Amniotic epithelial cell (primary cell): ENCODE measurements at places on chromosomes 2 and 18.

DNA sequence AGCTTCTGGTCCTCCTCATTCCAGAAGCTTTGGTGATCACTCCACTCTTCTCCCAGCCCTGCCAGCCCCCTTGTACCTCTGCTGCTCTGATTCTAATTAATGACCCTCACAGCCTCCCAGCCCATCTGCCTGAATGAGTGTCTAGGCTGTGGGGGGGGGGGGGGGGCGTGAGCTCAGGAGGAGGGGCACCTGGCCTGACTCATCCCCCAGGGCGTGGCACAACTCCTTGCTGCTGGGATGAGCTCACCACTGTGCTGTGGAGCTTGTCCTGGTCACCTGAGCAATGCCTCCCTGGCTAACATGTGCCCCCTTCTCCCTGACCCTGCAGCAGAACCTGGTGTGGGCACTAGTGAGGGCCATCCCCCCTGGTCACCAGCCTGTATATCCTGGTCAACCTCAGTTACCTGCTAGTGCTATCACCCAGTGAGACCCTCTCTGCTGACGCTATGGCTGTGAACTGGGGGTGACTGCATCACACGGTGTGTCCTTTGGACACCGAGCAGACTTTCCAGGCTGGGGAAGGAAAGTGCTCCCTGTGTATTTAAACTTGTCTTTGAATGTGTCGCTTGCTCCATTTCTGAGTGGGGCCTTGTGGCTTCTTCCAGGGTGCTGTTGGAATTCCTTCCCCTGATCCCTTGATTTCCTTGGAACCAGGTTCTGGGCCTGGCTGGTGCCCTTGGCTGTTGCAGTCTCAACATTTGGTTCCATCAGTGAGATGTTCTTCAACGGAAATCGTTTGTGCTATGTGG is 41.5 kb upstream of the PUM2 start:
- DNase-seq = peak; percentile 19

DNA sequence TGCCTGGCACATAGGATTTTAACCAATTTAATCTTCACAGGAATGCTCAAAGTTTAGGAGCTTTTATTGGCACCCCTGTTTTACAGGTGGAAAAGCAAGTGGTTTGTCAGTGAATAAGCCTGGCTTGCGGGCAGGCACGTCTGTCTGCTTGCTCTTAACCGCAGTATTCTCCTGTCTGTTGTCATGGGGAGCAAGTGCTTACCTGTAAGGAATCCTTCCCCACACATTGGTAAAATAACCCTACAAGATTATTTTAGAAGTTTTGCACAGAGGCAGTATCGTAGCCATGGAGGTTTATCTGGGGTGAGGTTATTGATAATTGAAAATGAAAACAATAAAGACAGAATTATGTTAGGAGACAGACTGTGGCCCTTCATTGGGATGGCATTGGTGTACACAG is 174.9 kb downstream of the AGAP1 start:
- DNase-seq = no peak

DNA sequence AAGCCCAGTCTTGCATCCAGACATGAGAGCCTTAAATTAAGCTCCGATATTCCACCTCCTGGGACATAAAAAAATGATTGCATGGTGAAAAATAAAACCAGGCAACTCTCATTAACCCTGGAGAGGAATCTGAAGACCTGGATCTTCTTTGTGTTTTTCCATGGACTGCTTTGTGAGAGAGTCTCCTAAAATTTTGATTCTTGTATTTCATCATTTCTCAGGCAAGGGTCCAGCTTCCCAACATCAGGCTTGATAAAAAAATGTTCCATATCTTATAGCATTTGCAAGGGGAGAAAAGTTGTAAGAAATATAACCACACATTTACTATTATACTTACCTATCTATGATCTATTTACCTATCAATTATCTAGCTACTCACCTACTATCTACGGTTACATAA is 327.5 kb upstream of the SPHKAP start:
- DNase-seq = no peak

GRCh38 chr2:212359425-212360067 is 179.1 kb downstream of the ERBB4 start:
- peak; percentile 44 for DNase-seq

DNA sequence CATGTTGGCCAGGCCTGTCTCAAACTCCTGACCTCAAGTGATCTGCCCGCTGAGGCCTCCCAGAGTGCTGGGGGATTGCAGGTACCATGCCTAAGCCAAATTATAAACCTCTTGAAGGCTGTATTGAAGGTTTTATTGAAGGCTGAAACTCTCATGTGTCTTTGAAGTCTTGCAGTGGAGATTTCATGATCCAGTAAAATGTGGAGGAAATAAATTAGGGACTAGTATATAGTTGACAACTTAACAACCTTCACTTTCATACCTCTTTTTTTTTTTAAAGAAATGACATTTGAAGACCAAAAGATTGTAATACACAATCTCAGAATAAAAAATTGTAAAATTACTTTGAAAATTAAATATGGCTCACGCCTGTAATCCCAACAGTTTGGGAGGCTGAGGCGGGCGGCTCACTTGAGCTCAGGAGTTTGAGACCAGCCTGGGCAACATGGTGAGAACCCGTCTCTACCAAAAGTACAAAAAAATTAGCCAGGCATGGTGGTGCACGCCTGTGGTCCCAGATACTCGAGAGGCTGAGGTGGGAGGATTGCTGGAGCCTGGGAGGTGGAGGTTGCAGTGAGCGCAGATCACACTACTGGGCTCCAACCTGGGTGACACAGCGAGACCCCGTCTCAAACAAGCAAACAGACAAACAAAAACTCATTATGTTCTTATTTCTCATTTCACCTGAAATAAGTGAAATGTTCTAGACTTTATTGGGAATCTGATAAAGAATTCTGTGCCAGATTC is 8.0 kb downstream of the EML4 start:
- no peak for DNase-seq

DNA sequence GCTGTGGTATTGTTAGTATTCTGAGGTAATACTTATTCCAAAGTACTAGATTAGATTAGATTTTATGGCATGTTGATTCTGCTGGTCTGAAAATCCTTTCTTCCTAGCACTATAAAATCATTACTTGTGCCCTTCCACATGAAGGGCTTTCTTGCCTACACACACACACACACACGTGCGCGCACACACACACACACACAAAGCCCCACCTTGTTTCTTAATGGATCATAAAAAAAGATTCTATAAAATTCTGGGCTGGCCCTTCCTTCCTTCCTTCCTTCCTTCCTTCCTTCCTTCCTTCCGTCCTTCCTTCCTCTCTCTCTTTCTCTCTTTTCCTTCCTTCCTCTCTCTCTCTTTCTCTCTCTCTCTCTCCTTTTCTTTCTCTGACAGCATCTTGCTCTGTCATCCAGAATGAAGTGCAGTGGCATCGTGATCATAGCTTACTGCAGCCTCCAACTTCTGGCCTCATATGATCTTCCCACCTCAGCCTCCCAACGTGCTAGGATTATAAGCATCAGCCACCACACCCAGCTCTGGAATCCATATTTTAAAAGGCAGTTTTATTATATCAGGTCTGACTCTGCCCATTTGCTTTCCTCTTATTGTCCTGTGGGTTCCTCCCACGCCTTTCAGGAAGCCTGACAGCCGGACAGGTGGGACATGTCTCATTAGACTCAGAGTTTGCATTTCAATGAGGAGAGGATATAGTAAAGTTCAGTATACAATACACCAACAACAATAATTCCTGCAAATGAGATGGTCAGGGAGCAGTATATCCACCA is 321.1 kb downstream of the PIK3C3 start:
- no peak for DNase-seq

GRCh38 chr2:71333619-71334018 is 2.0 kb downstream of the ZNF638 start:
- no peak for DNase-seq

- peak; percentile 11 for DNase-seq
Observed at GRCh38 chr2:184689638-184690037, 91.3 kb downstream of the ZNF804A start.

- peak; percentile 86 for DNase-seq
Observed at GRCh38 chr2:191691016-191691735, 13.2 kb downstream of the NABP1 start.

DNA sequence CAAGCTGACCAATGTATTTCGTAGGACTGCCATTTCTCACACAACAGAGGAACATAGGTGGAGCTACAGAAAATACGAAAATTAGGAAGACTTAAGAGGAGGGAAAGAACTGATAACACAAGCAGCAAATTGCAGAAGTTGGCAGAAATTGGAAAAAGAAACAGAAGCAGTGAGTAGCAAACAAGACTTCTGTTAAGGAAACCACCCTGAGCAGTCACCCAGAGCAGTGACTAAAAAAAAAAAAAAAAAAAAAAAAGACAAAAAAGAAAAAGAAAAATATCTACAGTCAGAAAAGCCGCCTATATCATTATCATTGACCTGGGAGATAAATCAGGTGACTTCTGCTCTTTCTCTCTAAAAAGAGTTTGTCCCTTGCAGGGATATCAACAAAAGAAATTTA is 21.4 kb downstream of the STK17B start:
- no peak for DNase-seq

DNA sequence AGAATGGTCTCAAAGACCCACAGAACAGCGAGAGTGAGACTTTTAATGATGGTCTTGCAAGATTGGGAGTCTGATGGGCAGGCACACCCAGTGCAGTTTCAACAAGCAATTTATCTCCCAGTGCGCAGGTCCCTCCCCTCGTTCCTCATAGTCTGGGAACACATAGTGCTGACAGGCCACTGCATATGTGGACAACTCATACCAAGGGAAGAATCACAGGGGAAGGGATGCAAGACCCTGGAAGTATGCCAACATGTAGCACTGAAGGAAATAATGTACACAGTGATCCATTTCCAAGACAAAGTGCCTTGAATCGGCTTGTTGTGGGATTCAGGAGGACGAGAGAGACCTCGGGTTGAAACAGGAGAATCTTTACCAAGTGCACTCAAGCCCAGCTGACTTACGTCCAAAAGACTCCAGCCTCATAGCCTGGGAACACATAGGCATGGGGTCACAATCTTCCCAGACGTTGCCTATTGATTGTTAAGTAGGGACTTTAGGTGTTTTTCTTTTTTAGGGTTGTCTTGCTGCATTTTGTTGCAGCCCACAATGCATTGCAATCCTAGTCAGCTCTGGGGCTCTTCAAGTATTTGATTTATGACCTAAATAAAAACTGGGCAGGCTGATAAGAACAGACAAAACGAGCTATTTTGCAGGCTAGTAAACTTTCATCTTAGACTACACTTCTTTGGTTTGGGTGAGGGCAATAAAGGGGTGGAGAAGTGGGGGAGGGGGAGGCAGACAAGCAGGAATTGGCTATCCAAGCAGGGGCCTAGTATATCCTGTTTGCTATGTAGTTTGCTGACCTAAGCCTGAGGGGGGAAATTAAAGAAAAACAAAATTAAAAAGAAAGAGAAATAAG is 24.7 kb upstream of the SERPINB5 start:
- peak; percentile 59 for DNase-seq

GRCh38 chr2:144541396-144541795 is 21.5 kb upstream of the ZEB2 start:
- DNase-seq = no peak

GRCh38 chr2:134142341-134142738 is 111.5 kb upstream of the MGAT5 start:
- DNase-seq = no peak

GRCh38 chr2:188647430-188648070 is 326.6 kb upstream of the COL3A1 start:
- DNase-seq = no peak

- no peak for DNase-seq
Observed at GRCh38 chr2:12577091-12577490, 139.6 kb upstream of the TRIB2 start.

- DNase-seq = peak; percentile 87
Observed at GRCh38 chr2:166092889-166093288, 34.9 kb downstream of the SCN1A start.

GRCh38 chr2:223101340-223102039 is 49.5 kb downstream of the KCNE4 start:
- peak; percentile 57 for DNase-seq

DNA sequence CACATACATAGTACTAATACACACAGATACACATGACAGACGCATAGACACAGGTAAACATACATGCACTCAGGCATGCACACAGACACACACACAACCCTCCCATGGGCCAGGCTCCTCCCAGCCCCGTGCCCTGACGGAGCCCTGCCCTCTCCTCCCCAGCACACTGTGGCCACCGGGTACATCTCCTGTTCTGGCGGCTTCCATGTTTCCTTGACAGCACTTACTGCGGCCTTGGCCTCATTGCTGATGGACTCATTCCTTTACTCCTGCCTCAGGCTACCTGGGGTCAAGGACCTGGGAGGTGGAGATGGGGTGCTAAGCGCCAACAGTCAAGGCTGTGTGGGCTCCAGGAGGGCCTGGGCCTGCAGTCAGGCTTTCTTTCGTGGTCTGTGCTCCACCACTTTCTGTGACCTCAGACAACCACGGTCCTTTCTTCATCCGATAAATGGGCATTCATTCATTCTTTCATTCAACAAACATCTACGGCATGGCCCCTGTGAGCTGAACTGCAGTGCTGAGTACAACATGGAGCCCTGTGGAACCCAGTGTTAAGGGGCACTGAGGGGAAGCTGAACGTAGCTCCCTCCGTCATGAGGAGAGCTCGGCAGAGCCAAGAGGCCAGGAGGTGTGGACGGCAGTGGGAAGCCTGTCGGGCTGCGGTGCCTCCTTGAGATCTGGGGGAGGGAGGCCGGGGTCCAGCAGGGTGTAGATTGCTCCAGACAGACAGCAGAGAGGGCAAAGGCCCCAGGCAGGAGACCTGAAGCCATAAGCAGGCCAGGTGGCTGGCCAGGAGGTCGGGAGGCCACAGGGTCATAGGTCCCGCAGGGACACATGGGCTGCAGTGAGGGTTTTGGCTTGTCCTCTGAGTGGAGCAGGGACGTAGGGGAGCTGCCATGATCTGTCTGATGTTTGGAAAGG is 190.4 kb upstream of the HDAC4 start:
- no peak for DNase-seq

DNA sequence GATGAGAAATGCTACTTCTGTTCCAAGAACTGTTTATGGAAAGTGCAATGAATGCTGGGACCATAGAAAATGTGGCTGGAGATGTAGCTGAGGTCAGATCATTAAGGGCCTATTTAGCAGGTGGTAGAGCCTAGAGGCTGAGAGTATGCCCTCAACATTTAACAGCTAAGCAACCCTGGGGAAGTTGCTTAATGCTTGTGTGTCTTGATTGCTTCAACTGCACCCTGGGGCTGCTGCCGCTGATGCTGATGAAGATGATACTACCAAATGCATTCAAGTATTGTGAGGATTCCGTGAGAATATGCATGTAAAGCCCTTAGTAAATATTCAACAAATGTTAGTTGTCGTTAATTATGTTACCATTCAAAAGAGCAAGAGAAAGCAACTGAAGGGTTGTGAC is 273.2 kb downstream of the BCL11A start:
- DNase-seq = no peak

- no peak for DNase-seq
Observed at GRCh38 chr18:5334456-5335075, 39.0 kb upstream of the ZBTB14 start.

GRCh38 chr2:236568068-236568921 is 1.3 kb upstream of the ACKR3 start:
- no peak for DNase-seq

DNA sequence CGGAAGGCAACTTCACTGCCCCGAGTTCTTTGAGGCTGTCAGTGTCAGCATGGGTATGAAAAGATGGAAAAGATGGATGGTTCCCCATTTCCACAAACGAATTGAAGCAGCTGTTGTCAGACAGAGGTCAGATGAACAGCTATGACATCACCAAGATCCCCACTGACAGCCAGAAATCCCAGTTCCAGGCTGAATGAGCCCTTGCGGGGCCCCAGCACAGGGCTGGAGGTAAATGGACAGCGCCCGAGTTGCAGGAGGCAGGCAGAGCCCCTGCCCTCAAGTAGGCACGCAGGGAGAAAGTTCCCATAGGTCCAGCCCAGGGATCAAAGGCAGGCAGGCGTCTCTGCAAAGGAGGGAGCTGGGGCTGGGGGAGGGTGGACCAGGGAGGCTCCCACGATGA is 169.5 kb upstream of the AGAP1 start:
- DNase-seq = peak; percentile 21

- no peak for DNase-seq
Observed at GRCh38 chr2:127681288-127681804, 6.0 kb upstream of the LIMS2 start.
